ENCODE measurements at places on chromosomes 6 and 20.

- DNase-seq, result peak; percentile 57
Measured at GRCh38 chr6:44133003-44133931, 5.9 kb downstream of the TMEM63B start.

DNA sequence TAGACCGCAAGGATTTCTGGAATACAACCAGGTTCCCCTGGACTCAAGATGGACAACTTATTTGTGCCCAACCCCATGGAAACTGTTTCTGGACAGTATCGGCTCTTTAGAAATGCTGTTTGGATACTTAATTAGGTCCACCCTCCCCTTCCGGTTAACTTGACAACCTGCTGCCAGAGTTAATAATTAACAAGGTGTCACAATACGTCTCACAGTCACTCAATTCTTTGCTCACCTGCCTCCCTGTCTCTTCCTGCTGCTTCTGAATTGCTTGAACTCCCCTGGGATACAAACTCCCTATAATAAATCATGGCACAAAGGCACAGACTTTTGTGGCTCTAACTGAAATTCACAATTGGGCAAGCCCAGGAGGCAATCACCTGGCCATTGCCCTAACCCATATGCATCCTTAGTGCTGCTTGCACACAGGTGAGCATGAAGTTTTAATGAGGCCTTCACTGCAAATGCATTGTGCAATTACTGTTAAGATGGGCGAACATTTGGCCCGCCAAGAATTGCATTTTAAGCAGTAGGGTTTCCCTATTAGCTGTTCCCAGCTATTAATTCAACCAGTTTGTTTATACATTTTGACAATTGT lies 504.4 kb upstream of the NOX3 start:
- no peak for DNase-seq

GRCh38 chr6:35142588-35143569 lies 1.7 kb upstream of the TCP11 start:
- peak; percentile 38 for DNase-seq

DNA sequence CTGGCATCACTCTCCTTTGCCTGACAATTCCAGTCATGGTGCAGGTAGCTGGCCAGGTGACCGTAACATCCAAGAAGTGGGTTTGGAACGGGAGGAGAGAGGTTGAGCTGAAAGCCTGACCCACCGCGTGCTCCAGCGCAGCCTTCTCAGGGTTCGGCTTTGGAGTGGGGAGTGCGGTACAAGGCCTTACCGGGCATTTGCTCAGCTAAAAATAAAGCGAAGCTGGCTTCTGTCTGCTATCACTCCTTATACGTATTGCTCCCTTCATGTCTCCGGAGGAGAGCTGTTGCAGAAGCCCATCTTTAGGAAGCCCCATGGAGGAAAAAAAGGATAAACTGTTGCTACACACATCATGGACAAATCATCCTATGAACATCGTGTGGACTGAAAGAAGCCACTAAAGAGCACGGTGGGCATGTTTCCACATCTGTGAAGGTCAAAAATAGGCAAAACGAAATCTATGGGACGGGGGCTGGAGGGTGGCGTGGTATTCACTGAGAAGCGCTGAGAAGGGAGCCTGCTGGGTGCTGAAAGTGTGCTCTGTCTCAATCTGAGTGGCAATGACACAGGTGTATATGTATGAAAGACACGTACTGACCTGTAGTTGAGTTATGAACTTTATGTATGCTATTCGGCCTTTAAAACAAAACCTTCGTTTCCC lies 57.2 kb upstream of the TAB2 start:
- no peak for DNase-seq

GRCh38 chr20:24998121-24998520 lies 5.6 kb upstream of the APMAP start:
- DNase-seq, result no peak

- DNase-seq, result no peak
Measured at GRCh38 chr6:71029555-71029954, 72.7 kb upstream of the B3GAT2 start.

DNA sequence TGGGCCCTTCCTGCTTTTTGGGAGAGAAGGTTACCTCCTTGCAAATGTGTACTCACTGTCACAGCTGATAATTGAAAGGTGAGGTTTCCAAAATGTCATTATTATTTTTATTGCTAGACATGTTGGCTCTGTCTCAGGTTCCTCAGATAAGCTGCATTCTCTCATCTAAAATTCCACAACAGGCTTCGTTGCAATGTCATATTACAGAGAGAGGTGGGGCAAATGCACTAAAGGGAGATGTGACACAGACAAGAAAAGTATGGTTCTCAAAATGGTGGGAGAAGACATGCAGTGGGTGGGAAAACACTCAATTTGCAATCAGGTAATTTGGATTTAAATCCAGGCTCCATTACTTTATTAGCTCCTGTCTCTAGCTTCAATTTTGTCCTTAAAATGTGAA lies 256.4 kb upstream of the POU3F2 start:
- DNase-seq, result peak; percentile 2

DNA sequence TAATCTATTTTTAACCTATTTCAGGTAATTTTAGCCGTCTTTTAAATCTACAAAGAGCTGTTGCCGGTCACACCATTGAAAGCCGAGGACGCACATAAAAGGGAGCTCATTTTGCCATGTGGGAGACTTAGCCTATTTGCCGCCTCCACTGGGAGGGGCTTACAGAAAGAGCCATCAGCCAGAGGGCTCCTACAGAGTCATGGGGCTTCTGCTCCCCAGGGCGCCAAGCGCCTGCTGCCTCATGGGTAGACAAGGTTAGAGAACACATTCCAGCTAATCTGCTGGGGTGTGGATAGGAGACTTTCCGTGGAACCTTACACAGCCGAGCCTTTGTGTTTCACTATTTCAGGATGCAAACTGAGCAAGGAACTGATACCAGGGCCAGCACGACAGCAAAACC lies 12.6 kb downstream of the PCMTD2 start:
- no peak for DNase-seq

DNA sequence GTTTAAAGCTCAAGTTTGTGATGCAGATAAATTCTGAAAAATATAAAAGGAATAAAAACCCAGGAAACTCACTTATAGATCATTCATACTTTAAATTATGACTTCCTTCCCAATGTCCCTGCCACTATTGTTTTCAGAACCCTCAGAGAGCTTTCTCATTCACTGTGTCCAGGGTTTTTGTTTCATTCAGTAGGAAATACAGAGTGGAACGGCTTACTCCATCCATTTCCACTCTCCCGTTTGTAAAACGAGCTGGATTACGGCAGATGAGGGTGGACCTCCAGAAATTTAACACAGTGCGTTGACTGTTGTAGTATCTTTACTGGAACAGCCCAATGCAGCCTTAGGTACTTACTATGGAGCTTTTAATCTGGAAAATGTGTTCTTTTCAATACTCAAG lies 23.6 kb downstream of the BPIFA1 start:
- no peak for DNase-seq

GRCh38 chr6:37536491-37537190 lies 36.9 kb upstream of the CCDC167 start:
- no peak for DNase-seq

DNA sequence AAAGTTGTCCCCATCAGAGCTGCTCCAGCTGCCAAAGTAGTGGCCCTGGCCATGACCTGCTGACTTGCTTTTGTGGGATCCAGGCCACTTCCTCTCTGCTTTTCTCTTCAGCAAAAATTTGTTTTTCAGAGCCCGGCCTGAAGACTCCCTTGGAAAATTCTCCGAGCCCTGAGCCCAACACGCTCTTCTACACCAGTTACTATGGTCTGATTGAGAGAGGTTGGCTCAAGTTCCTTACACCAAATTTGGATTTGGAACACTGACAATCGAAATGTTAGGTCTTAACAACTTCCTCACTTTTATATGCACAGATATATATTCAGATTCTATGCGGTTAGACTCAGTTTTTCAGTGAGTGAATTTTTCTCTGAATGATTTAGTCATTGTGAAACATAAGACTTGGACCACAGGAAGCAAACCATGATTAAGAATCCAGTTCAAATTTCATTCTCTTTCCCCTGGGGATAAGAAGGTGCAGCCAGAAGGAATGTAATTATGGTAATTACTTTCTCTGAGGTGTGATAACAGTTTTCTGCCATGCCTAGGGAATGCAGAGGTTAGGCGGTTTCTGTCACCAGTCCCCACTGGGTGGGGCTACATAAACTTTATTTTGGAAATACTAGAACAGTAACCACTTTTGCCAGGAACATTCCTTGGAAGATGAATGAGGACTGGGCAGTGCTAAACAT lies 365.2 kb downstream of the SYNE1 start:
- peak; percentile 14 for DNase-seq

DNA sequence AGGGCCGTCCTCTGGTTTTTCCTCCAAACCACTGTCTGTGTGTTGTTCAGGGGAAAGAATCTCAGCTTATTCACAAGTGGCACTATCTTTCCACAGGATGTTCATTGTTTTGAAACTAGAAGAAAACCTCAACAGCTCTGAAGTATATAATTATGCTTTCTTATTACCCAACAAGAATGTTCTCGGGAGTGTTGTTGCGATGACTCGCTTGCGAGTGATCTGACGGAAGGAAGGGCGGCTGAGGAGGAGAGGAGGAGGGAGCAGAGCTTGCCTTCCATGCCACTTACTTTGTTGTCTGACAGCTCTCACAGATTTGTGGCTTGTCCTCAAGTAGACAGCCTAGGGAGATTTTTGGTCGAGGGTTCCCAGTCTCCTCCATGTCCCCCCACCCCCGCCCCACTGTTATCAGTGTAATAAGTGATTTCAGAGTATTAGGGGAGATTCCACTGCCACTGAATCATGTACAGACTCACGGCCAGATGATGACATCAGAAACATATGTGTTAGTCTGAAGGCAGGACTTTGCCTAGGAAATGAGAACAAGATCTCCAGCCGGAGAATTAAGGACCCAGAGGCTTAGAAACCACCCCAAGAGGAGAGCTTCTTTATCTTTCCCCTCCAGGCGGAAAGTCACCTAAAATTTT lies 80.7 kb upstream of the CCN6 start:
- peak; percentile 95 for DNase-seq

- peak; percentile 76 for DNase-seq
Measured at GRCh38 chr6:3410385-3411360, 46.2 kb downstream of the SLC22A23 start.

DNA sequence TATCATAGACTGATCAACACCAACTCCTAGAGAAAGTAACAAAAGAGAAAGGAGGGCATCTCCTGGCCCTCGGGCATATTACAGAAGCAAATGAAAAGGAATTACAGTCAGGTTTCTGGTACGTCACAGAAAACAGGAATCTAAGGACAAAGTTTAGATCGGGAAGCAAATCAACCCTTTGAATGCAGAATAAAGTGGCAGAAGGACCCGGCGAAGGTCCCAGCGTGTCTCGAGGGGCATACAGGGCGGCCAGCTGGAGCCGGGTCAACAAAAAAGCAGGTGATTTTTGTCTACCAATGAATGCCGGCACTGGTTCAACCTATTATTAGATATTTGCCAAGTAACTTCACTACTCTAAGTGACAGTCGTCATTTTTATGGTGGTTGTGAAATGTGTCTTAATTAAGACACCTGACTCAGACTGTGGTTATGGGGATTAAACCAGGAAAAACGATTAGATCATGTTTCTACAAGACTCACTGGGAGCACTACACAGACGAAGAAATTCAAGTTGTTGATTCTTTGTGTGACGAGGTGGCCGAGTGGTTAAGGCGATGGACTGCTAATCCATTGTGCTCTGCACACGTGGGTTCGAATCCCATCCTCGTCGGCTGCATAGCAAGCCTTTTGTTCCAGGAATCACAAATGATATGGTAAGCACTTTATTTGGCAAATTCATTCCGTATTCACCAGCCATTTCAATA lies 12.4 kb upstream of the ZSCAN9 start:
- peak; percentile 88 for DNase-seq

DNA sequence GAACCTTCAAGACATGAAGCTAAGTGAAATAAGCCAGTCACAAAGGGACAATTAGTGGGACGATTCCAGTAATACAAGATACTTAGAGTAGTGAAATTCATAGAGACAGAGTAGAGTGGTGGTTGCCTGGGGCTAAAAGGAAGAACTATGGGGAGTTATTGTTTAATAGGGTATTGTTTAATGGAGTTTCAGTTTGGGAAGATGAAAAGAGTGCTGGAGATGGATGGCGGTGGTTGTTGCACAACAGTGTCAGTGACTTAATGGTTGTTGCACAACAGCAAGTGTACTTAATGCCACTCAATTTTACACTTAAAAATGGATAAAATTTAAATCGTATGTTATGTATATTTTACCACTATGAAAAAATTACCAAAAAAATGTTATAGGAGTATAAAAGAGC lies 209.7 kb upstream of the TENT5A start:
- DNase-seq, result no peak

- peak; percentile 25 for DNase-seq
Measured at GRCh38 chr6:55643861-55644260, 64.9 kb upstream of the HMGCLL1 start.

- peak; percentile 3 for DNase-seq
Measured at GRCh38 chr20:20299904-20300303, 68.0 kb upstream of the INSM1 start.

GRCh38 chr6:90646940-90647339 lies 60.1 kb upstream of the MAP3K7 start:
- peak; percentile 35 for DNase-seq

DNA sequence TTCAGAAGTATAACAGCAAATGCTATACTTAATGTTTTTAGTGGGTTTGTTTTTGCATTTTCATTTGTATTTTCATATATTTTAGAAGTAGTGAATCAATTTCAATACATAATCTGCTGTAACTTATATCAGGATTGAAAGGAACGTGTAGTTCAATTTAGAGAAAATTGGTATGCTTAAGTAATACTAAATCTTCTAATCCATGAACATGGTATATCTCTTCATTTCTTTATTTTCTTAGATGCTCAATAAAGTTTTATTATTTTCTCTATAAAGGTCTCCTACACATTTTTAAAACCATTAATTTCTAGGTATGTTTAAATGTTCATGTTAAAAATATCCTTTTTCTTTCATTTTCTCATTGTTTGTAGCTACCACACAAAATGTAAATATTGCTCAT lies 85.1 kb downstream of the STMND1 start:
- no peak for DNase-seq

DNA sequence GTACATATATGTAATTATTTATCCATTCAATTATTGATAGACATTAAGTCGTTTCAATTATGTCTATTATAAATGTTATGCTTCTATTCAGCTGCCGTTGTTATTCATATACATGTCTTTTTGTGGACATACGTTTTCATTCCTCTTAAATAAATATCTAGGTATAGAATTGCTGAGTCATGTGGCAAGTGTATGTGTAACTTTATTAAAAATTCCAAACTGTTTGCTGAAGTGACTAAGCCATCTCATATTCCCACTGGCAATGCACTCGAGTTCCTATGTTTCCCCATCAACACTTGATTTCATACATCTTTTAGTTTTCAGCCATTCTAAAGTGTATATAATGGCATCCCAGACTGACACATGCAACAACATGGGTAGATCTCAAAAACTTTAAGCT lies 739.7 kb upstream of the POU3F2 start:
- DNase-seq, result no peak

Measured in ELR (cell line).